ENCODE measurements at places on chromosomes 7 and 10.

- DNase-seq = no peak
Measured at GRCh38 chr7:18126281-18126680, 98.6 kb upstream of the PRPS1L1 start.

DNA sequence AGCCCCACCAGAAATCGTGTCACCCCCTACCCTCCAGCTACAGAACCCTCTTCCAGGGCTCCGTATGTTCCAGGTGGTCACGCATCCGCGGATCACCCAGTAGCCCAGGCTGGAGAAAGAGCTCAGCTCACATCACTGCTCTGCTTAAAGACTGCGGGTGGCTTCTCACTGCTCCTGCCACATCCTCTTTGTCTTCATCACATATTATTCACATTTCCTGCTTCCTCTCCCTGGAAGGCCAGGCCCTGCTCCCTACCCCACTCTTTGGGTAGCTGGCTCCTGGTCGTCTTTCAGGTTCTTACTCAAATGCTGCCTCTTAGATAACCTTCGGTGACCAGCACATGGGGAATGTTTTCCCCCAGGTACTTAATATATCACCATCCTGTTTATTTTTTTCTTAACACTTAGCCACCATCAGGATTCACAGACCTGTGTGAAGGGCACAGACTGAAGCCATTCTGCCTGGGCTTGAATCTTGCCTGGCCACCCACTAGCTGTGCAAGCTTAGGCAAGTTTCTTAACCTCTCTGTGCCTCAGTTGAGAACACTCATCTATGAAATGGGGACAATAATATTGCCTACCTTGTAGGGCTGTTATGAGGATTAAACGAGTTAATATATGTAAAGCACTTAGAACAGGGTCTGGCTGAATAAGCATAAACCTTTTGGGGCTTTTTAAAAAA, 307.8 kb downstream of the PRPF18 start:
- peak; percentile 39 for DNase-seq

DNA sequence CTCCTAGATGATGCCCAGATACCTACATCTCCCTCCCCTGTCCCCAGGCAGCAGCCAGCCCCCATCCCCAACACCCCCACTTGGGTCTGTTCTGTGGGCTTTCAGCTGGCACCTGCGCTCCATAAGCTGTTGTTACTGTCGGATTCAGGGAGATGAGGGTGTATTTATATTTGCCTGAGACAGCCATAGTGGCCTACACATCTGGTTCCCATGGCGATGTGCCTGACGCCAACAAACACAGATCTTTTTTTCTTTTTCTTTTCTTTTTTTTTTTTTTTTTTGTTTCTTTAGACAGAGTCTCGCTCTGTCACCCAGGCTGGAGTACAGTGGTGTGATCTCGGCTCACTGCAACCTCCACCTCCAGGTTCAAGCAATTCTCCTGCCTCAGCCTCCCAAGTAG, 73.1 kb downstream of the CLIP2 start:
- no peak for DNase-seq

GRCh38 chr10:132178672-132179545, 7.8 kb upstream of the DPYSL4 start:
- no peak for DNase-seq

DNA sequence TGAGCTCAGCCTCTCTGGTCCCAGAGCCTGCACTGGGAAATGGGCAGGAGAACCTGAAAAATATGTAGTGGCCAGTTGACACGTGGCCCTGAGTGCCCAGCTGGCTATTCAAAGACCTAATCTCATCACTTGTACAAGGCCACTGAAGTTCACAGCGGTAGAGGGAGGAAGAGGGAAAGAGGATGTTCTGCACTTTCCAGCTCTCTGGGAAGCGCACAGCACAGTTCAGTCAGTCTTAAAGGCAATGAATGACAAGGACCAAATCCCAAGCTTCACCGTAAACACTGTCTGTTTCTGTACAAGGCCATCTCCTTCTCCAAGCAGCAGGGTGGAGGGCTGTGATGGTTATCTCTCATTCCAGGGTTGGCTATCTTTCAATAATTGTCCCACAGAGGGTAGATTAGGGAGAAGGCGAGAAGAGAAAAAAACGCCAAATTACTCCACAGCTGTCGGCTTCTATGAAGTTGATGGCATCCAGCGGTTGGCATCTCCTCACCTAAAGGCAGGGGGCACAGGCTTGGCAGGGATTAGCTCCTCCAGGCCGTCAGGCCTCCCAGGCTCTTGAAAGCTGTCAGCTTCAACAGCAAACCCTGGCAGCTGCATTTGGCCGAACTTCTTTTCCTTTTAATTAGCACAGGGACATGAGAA, 10.6 kb downstream of the SFMBT2 start:
- no peak for DNase-seq

GRCh38 chr7:158140538-158141220, 446.9 kb downstream of the PTPRN2 start:
- DNase-seq = no peak

DNA sequence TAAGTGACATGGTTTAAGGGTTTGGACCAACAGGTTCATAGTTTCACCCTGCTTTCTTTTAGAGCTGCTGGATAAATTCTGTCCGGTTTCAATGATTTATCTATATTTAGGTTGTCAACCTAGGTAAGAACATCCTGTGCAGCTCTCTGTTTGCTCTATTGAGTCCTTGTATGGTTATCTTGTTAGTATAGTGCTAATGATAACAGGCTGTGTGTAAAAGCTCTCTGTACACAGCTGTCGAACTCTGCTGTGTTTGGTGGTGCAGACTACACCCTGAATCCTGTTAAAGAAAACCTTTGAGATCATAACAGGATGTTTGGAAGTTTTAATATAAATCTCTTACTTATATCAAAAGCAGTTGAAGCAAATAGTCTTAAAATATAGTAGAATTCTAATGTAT, 219.2 kb downstream of the SDK1 start:
- DNase-seq = no peak

DNA sequence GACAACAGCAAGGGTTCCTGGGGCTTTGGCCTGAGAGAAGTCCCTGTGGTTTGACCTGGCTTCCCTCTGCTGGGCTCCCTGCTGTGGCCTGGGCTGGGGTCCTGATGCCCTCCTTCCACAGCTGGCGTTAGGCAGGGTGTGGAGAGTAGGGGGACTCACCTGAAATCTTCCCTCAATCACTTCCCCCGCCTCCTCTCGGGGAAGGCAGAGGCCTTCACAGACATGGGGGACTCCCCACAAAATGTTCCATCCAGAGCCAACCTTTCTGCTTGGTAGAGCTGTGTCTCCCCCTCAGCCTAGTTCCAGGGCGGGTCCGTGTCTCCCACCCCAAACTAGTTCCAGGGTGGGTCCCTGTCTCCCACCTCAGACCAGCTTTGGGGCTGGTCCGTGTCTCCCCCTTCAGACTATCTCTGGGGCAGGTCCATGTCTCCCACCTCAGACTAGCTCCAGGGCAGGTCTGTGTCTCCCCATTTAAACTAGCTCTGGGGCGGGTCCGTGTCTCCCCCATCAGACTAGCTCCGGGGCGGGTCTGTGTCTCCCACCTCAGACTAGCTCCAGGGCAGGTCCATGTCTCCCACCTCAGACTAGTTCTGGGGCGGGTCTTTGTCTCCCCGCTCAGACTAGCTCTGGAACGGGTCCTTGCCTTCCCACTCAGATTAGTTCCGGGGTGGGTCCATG, 2.2 kb downstream of the PVRIG start:
- DNase-seq = no peak

GRCh38 chr10:90947030-90947960, 26.4 kb upstream of the ANKRD1 start:
- DNase-seq = no peak

GRCh38 chr7:111190804-111191203, 99.9 kb downstream of the LRRN3 start:
- DNase-seq = no peak

- DNase-seq = no peak
Measured at GRCh38 chr10:131456411-131456810, 144.9 kb upstream of the TCERG1L start.

GRCh38 chr7:111998326-111998725, 207.9 kb downstream of the DOCK4 start:
- no peak for DNase-seq

DNA sequence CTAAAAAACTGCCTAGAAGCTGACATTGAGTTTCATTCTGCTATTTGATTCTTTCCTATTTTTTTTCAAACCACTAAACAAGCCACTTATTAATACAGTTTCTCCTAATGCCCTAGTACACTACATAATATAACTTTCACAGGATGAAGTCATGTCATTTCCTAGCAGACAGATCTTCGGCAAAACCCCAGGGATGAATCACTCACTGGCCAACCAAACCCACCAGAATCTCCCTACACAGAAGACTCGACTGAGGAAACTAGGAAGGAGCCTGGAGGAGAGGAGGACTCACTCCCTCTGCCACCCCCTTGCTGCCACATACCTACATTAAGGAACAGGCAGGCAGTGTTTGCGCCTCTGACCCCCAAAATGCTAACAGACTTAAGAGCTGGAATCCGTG, 33.4 kb downstream of the XPNPEP1 start:
- DNase-seq = peak; percentile 56

GRCh38 chr10:43417950-43418768, 9.2 kb upstream of the HNRNPF start:
- no peak for DNase-seq

DNA sequence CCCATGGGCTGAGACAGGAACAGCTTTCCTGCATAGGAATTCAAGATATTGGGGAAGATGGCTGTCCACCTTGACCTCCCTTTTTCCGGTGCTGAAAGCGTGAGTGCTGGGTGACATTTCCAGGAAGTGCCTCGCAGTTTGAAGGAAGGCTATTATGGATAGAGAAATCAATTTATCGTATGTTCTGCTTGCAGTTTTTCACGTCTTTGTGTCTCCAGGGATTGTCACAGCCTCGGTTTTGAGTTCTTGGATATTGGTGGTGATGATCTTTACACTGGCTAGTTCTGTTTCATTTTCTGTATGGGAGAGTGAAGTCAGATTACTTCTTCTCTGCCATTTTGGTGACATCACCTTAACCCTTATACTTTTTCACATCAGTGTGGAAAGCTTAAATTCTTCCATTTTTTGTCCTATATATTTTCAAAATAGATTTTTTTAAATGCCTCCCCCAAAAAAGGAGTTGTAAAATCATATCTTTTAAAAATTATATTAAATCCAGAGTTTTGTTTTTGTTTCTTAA, 102.5 kb upstream of the APBB1IP start:
- no peak for DNase-seq

DNA sequence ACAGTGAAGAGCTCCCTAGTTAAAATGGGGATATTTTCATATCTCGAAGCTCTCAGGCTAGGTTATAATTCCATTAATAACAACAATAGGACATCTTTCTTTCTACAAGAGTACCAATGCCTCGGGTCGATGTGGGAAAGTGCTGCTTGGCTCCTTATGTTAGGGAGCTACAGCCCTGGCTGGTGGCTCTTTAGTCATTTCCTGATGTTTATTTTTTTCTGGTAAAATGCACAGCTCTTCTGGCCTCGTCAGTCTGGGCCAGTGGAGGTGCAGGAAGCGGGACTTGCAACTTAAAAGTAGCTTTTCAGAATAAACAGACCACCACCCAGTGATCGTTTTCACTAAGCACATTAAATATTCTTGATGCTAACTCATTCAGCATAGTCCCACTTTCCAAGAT, 58.3 kb downstream of the MKX start:
- DNase-seq = peak; percentile 42

- no peak for DNase-seq
Measured at GRCh38 chr10:129564923-129565322, 97.9 kb downstream of the MGMT start.

GRCh38 chr10:20767028-20767427, 130.1 kb downstream of the NEBL start:
- DNase-seq = no peak

DNA sequence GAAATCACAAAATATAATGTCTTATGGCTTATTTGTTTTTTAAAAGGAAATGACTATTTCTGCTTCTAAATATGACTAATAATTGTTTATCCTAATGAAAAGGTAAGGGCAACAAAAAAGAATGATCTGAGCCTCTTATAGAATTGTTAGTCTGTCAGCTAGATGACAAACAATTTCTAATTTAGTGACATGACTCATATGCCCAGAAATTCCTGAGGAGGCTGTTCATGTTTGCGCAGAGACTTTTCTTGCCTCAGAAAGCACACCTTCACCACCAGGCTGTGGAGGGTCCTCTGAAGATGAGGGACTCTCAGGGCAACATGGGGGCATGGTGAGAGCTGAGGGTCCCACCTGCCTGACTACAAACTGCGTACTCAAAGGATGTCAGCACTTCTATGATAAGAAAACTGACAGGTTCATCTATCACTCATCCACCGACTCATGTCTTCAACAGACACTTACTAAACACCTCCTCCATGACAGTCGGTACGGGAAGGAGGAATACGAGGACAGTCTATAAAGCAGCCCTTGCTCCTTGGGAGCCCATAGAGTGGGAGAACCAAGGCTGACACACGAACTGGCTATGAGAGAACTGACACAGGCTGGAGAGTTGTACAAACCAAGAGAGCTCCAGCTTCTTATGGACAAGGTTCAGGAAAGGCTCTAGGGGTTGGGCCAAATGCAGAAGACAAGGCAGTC, 102.0 kb downstream of the PKD1L1 start:
- peak; percentile 28 for DNase-seq

DNA sequence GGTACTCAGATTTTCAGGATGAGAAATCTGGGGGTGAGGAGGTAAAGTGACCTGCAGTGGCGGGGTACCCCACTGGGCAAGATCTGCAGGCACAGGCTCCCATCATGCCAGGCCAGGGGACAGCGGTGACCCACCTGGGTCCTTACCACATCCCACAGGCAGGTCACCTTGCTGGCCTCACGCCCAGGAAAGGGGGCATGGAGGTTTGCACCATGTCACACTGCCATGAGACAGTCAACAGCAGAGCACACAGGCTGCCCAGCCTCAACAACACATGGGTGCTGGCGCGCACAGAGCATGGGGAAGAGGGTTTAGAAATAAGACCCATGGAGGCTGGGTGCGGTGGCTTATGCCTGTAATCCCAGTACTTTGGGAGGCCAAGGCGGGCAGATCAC, 914 bp downstream of the PKD1L1 start:
- DNase-seq = no peak

DNA sequence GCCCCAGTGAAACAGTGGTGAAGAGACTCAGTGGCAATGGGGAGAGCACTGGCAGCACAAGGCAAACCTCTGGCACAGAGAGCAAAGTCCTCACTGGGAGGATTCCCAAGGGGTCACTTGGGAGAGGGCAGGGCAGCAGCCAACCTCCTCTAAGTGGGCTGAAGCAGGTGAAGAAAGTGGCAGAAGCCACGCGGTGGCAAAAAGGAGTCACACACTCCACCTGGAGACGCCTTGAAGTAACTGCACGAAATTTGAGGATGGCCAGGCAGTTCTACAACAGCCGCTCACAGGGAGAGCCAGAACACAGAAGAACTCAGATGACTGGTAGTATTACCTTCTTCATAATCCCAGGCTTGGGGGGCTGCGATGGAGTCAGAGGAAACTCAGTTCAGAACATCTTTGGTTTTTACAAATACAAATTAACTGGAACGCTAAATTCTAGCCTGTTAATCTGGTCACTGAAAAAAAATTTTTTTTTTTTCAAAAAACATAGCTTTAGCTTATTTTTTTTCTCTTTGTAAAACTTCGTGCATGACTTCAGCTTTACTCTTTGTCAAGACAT, 574 bp upstream of the IL6 start:
- DNase-seq = peak; percentile 85

DNA sequence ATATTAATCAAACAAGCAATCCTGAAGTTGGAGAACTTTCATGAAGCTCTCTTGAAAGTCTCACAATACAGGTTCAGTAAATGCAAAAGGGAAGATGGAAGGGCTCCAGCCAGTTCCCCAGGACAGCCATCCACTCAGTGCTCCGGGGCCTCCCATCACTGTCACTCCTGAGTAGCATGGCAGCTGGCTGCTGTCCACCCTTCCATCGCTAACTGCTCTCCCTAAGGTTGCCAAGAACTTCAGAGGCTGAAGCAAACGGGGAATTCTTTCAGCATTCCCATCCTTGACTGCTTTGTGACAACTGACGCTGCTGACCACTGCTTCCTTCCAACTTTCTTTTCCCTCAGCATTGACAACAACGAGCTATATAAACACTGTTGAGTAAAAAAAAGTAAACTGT, 69.1 kb downstream of the VPS41 start:
- no peak for DNase-seq

Measured in HCEC 1CT (cell line).